ENCODE measurements at places on chromosomes 1 and 21.

DNA sequence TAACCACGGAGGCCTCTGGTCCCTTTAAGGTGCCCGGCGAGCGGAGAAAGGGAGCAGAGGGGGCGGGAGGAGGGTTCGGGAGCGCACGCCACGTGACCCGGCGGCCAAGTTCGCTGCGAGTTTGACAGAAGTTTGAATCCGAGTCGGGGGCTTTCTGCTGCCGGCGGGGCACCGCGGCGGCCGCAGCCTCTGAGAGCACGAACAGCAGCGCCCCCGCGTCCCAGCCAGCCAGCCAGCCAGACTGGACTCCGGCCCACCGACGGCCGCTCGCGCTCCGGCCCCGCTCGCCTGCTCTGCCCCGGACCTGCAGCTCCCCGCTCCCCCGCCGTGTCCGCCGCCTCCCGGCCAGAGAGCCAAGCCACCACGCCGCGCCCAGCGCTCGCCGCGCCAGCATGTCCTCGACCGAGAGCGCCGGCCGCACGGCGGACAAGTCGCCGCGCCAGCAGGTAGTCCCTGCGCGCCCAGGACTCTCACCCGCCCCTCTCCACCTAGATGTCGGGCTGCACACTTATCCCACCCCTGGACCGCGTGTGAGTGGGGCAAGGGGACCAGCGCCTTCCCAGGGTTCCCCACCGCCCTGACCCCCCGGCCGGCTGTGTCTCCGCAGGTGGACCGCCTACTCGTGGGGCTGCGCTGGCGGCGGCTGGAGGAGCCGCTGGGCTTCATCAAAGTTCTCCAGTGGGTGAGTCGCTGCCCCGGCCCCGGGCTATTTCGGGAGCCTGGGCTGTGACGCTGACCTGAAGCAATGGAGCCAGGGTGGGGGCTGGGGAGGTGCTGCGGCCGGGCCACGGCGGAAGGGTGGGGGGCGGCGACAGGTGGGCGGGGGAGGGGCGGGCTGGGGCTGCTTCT lies at the start of gene SYPL2:
TSS of gene SYPL2 (plus strand) at position 95 of the 849 bp plus-strand sequence. CDS start at position 393, 298 bp downstream.
- DNase-seq, result no peak

DNA sequence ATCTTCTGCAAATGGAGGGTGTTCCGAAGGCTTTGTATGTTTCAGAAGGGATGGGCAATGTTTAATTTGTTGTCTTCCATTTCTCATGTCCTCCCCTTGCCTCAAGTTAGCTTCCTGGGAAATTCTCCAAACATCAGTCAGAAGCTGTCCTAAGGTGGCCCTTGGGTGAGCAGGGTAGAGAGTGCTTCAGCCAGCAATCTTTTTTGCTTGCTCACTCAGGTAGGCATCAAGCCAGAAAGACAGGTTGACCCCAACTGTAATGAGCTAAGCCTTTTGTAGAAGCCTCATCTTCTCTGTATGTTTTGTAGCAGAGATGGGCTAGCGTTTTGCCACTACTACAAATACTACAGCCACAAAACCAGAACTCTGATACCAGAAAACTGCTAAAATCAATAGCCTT lies 321.5 kb upstream of the FAM78B start:
- peak; percentile 55 for DNase-seq

DNA sequence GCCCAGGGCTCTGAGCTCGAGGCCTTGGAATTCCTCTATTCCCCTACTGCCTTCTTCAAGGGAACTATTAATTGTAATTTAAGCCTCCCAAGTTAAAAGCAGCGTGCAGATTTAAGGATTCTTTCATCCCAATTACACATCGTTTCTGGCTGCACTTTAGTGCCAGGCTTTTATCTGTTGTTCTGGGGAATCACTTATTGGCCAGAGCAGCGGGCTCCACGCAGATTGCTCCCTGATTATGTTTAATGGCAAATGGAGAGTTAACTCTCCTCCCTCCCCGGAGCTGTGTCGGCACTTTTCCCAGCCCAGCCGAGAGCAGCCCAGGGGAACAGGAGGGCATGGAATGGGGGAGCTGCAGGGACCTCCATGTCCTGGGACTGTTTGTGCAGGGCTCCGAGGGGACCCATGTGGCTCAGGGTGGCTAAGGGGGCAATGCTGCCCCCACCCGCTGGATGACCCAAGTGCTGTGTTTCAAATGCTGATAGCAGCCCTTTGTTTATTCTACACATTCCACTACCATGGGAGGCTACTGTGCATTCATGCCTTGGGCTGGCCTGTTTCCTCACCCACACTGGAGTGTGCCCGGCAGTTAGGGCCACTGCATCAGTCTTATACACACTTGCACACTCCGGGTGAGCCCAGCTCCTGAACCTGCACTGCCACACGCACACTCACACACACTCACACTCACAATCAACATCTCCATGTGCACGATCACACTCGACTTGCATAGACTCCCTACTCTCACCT lies 93.3 kb upstream of the POU3F1 start:
- no peak for DNase-seq

DNA sequence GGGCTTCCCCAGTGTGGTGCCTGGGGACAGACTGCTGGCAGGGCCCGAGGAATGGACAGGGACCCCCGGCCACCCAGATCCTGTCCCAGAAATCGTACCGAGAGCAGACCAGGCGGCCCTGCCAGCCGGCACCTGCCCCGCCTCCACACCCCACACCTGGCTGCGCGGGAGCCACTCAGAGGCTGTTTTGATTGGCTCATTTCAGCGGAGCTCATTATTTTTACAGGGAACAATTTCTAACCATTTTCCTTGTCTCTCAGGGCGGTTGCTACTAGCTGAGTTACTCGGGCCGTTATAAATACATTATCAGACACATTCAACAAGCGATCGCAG lies 39.3 kb upstream of the AJAP1 start:
- DNase-seq, result no peak

DNA sequence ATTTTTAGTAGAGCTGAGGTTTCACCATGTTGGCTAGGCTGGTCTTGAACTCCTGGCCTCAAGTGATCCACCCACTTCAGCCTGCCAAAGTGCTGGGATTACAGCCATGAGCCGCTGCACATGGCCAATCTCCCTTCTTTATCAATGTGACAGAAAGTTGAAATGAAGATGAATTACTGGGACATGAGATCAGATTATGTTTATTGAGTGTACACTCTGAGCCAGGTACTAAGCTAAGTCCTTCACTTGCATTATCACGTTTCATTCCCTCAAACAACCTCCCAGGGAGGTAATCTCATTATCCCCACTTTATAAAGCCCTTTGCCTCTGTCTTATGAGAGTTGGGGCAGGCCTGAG lies 6.3 kb upstream of the CHI3L2 start:
- DNase-seq, result no peak

GRCh38 chr1:225944951-225945350 lies 3.9 kb upstream of the LEFTY2 start:
- peak; percentile 84 for DNase-seq

- no peak for DNase-seq
These were observed 169.6 kb downstream of the ROR1 start for GRCh38 chr1:63943393-63943792.

DNA sequence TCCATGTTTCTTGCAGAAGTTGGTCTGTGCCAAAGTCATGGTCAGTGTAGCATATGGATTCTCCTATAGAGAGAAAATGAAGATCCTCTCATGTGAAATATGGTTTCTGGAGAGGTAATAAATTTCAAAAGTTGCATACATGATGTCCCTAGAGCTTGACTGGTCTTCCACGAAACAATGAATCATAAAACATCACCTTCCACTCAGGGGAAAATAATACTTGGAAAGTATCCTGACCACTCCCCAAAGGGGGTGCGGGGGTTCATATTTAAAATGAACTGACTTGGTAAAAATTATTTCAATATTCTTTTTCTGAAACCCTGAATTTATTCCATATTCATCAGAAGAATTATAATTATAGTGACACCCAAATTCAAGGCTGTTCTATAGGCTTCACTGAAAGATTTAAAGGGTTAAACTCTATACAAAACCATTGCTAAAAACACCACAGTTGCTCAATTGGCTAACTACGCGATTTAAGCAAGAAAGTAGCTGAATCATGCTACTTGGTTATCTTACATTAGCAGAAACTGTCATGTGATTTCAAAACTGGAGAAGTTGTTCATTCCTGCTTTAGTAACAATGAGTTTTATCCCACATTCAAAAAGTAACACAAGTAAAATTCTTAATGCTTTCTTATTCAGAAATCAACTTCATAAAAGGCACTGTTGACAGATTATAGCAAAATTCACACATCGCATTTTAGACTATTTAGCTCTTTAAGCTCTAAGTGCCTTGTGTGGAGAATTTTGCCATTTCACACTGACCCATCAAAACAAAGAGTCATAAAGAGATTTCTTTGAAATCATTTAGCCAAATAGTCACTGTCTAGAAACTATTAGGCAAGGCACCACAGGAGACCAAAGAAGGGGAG lies 5.3 kb downstream of the CREG1 start:
- DNase-seq, result peak; percentile 49

- DNase-seq, result no peak
These were observed 156.8 kb upstream of the POU3F1 start for GRCh38 chr1:38203441-38203840.

DNA sequence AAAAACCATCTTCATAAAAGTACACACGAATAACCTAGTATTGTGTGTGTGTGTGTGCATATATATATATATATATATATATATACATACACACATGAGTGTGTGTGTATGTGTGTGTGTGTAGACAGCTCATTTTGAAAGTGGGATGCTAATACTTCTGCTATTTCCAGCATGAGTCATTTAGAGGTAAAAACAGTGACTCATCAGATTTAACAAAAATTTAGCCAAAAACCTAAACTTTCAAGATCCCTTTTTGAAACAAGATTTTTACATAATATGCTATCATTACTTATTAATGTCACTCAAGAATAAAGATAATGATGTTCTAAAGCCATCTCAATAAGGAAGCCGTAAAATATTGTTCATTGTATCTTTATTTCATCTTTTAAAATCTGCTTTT lies 35.6 kb upstream of the ADGRL4 start:
- no peak for DNase-seq

DNA sequence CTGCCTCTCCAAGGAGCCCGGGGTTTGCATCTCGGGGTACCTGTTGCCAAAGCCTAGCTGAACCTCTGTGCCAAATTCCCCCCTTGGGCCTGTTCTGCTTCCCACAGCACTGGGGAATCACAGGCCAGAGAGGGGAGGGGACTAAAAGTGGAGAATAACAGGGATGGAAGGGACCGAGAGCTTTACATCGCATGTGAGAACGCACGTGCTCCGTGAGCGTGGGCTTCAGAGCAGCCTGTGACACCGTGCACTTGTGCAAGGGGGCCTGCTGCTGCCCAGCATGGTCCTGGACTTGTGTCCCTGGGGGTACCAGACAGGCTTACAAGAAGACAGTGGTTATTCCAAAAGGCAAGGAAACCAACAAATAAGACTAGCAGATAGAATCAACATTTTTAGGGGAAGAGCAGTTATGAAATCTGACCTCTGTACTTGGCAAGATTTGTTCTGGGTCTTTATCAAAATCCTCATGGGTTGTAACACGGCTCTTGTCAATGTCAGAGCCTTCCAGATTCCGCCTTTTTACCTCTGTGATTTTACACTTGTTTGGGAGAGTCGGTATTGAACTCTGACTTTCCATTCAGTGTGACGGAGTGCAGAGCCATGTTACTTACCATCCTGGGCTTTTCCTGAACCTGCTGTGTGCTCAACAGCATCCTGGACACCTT lies 36.2 kb upstream of the TNFRSF1B start:
- no peak for DNase-seq

DNA sequence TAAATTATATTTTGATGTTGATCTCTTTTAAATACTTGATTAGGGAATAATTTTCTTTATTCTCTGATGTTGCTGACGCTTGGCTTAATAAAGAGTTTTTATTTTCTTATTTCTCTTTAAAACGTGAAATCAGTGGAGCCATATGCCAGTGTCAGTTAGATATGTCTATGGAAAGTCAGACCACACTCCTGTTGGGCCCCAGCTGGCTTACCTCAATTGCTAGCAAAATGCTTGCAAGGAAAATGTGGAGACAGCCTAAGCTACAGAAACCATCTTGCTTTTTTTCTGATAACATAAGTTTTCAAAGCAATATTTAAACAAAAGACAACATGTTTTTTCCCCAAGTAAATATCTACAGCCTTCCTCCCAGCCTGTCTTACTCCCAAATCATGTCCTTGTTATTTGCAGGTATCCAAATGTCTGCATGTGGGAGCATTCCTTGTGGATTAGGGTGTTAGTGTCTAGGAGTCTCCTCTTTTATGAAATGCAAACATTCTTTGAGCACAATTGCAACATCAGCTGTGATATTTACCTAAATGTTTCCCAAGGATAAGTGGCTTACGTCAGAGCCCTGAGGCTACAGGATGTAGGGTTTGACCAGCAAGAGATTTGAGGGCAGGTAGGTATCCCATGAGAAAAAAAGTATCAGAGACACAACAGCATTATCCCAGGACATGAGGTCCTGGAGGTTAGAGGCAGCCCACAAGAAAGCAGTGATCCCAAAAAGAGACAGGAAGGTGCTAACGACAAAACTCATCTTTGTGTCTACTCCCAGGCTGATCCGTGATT lies 117.2 kb upstream of the KCNJ15 start:
- no peak for DNase-seq

GRCh38 chr1:182770232-182770631 lies 19.3 kb upstream of the NPL start:
- DNase-seq, result no peak

GRCh38 chr1:193085263-193085662 lies 20.0 kb downstream of the GLRX2 start:
- no peak for DNase-seq

DNA sequence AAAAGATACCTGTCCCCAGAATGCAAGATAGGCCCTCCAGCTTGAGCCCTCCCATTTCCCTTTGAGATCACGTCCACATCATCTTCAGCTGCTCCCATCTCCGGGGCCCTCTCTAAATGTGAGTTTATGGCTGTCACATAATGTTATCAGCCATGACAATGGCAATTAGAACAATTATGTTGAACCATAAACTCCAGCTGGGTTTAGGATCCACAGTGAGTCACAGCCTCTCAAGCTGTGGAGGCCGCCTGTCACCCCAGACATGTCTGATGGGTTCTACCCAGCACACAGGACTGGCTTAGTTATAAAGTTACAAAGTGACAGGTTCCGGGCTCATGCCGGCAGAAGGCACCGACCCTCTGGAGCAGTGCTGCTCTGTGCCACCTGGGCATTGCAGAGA lies 597.3 kb downstream of the PTPRU start:
- DNase-seq, result no peak
